ENCODE measurements at places on chromosomes 11 and 22. TPM values are rescaled to one million over a fixed set of nuclear protein-coding genes. Genes with fewer than 3 reads are reported as not detected.

DNA sequence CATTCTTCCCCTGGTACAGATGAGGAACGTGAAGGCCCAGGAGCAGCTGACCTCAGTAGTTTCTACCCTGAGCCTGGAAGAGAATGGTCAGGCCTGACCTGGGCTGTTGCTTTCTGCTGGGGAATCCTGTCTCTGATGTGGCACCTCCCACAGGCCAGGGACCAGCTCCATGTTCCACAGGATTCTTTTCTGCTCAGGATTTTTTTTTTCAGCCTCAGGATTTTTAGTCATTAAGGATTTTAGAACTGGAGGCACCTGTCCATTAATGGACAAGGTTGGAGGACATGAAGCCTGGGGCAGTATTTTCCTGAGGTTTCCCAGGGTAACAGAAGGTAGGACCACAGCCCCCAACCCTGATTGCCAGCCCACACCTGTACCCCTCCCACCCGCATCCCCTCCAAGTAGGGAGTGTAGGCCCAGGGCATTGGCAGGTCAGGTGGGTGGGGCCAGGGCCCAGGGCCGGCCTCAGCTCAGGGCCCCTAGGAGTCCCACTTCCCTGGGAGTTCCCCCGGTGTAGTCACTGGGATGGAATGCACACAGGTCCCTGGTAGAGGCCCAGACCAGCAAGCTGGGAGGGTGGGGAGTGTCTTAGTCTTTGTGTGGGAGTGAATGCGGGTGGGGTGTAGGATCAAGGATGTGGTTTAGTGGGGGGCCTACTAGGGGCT lies 16.1 kb downstream of the BIK start:
- no peak for DNase-seq

DNA sequence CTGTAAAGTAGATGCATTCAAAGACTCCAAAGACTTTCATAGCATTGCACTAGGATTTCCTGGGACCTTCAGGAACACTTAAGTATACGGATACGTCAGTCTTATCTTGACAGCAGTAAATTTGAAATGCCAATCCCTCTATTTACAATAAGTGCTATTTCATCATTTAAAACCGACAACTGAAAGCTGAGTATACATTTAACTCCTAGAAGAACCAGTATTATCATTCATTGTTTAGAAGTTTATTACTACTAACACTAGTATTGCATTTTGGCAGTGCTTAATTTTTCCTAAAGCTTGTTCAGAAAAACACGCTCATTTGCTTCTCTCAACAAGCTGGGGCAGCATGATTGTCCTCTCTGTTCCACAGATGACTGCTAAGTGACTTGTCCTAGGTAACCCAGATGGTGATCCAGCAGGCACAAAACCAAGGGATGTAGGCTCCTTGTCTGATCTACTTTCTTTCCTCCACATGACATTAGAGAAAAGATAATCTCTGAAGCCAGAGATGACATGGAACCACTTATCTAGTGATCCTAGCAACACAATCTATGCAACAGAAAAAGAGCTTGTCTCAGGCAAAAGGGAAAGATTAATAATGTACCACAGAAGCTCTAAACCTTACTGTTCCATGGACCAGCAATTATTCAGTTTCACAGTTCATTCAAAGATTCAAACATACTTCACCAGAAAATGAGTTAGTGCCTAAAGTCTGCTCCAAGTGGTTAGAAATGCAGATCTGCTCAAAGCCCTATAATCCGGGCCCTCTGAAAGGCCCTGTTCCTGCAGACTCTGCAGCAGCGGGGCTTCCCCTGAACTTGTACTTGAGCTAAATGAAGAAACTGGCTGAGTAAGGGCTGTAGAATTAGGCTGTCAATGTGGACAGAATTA lies 5.2 kb downstream of the MAML2 start:
- DNase-seq, result no peak

GRCh38 chr11:71489311-71490043 lies 36.5 kb downstream of the NADSYN1 start:
- DNase-seq, result no peak

DNA sequence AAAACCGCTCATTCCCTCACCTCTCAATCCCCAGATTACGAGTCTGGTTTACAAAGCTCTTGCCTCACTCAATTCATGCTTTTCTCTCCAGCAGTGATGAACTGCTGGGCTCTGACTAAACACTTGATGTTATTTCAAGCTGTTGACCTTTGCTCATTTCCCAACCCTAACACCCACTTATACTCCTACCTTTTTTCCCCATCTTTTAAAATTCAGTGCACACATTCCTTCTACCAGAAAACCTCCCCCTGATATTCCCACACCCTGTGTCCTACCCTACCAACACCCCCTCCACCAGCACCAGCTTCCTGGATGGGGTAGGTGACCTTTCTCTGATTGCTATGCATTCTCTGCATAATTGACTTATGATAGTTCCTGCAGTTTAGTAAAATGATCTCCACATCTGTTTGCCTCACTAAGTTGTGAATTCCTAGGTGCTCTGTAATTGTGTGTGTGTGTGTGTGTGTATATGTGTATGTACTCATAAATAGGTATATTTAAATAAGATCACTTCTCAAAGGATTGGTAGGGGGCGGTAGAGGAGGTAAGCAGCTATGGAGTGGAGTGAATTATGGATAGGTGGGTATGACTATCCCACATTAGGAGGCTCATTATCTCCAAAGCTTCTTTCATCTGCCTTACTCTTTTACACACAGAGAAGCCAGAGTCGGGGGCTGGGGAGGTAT lies 842 bp downstream of the HEPACAM start:
- DNase-seq, result no peak

GRCh38 chr11:19455731-19456130 lies 215.0 kb upstream of the E2F8 start:
- DNase-seq, result no peak

DNA sequence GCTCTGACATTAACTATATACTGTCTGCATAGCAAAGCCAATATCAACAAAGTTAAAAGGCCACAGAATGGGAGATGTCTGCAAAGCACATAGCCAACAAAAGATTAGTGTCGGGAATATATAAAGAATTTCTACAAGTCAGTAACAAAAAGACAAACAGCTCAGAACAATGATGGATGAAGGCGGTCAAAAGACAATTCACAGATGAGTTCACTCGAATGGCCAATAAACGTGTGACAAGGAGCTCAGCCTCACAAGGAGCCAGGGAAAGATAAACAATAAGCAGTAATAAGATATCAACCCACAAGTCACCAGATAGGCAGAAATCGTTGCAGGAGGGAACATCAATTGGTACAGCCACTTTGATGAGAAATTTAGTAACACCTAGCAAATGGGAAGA lies 106.0 kb upstream of the ISX start:
- peak; percentile 11 for DNase-seq

DNA sequence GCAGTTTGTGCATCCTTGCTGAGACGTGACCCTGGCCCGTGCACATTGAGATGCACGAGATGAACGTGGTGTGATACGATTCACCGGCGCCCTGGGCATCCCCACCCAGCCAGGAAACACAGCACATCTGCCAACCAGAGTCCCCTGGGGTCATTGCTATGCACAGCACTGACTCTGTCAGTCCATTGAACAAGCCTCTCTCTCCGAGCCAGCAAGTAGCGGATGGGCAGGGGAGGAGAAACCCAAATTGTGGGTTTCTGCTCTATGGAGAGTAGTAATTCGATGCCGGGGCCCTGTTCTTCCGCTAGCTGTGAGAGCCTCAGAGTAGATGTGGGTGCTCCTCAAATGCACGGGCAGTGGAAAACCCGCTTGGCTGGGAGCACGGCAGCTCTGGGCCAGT lies 85.1 kb downstream of the ARHGAP8 start:
- no peak for DNase-seq

GRCh38 chr22:33220476-33221080 lies 162.4 kb upstream of the SYN3 start:
- DNase-seq, result peak; percentile 47

DNA sequence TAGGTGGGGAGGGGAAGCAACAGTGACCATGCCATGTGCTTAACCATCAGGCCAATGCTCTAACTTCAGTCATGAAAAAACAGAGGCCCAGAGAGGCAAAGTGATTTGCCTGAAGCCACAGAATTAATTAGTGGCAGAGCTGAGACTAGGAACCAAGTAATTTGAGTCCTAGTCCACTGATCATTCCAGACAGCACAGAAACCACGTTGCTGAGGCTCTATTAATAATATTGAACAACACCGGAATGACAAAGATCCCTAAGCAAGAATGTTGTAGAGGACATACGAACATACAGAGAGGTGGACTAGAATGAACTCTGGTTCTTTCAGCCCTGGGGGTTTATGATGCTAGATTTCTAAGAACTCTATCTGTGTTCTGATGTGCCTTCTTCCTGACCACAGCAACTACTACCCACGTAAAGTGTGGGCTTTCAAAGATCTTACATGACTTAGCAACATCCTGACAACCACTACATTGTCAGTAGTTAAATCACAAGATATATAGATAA lies 92.3 kb downstream of the GAB2 start:
- no peak for DNase-seq

DNA sequence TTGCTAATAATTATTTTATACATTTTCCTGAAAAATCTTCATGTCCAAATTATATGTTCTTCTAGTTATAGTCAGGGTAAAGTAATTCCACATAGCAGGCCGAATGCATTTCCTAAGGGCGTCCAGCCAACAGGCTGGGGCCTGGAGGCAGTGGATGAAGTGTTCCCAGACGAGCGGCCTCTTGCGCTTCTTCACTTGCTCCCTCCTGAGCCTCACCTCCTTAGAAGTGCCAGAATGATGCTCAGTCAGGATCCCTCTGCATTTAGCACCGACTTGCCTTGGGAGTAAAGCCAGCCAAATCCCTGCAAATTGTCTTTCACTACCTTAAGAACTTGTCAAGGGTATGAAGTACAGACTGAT lies 1.5 kb downstream of the OLFML1 start:
- DNase-seq, result no peak

- DNase-seq, result peak; percentile 72
Measured at GRCh38 chr11:60924110-60924905, at the start of gene TMEM132A. TMEM132A (plus strand) TSS chr11:60924460; CDS start chr11:60924634, 174 bp downstream.

DNA sequence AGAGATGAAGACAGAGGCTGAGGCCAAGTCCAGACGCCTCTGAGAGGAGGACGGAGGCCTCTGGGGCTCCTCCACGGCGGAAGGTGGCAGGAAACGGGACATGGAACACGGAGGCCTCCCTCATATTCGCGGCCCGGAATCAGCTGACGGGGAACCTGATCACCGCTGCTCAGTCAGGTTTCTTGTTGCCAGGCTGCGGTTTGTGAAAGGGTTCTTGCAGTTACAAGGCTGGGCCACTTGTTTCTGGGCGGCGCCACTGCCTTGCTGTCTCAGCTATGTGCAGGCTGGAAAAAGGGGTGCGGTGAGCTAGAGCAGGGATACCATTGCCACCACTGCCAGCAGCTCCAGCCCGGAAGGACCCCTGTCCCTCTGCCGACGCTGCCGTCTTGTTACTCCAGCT lies 10.0 kb upstream of the MMP1 start:
- no peak for DNase-seq

DNA sequence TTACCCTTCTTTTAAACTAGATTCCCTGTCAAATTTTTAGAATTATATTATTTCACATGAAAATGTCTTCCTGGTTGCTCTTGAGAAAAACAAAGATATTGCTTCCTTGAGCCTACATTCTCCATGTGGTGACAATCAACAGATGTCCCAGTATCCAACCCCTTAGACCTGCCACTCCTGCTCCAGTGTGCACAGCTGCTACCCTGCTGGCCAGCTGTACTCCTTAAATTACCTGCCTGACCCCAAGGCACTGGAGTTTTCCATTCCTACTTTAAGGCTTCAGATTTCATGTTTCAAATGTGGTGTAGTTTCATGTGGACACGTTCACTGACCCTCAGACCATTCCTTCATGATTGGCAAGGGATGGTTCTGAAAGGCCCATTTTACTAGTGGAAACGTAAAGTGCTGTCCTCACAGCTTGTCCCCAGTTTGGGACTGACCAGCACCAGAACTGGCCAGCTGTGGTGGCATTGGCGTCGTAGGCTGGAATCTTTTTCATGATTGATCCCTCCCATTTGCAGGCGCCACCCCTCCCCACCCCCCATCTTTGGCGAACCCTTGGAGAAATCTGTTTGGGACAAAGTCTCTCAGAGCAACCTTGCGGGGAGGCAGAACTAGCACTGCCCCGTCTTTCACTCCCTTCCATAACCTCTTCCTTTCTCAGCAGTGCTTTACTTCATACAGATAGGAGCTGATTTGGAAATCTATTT lies 123.5 kb downstream of the DBX1 start:
- no peak for DNase-seq

GRCh38 chr11:127059750-127060149 lies 59.2 kb upstream of the KIRREL3 start:
- no peak for DNase-seq

- DNase-seq, result no peak
Measured at GRCh38 chr11:94972700-94973098, 657 bp downstream of the CWC15 start.

- no peak for DNase-seq
Measured at GRCh38 chr11:108891909-108892511, 227.1 kb downstream of the DDX10 start.

GRCh38 chr11:86947541-86947940 lies 7.7 kb downstream of the FZD4 start:
- no peak for DNase-seq

GRCh38 chr11:57379732-57380131 lies 1.2 kb downstream of the PRG3 start:
- peak; percentile 52 for DNase-seq

DNA sequence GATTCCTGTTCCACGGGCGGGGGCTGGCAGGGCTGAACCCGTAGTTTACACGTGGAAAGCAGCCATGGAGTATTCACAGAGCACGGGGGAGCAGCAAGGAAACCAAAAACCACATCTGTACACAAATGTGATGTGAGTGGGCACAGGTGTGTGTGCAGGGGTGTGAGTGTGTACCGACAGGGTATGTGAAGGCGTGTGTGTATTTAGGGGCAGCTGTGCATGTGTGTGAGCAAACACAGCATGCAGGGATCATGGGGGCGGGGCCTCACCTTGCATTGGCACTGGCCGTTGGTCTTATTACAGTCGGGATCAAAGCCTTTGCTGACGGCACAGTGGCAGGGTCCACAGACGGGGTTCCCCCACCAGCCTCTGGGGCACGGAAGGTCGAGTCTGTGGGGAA lies 58.4 kb downstream of the TRMU start:
- no peak for DNase-seq

The KRTAP5-11 gene
- polyA plus RNA-seq, result 0.27 TPM

The PRR33 gene
- 0.25 TPM for polyA plus RNA-seq

The EFCAB6 gene
- 4.3 TPM for polyA plus RNA-seq

The SF3B2 gene
- polyA plus RNA-seq, result 238 TPM

The FGF4 gene
- polyA plus RNA-seq, result not detected

The OR5A1 gene
- polyA plus RNA-seq, result 0.01 TPM

The MRPL48 gene
- 59.6 TPM for polyA plus RNA-seq

The KRTAP5-10 gene
- 0.10 TPM for polyA plus RNA-seq

All from renal pelvis (tissue), 12 donors.